ENCODE measurements at places on chromosomes 1 and 21.

DNA sequence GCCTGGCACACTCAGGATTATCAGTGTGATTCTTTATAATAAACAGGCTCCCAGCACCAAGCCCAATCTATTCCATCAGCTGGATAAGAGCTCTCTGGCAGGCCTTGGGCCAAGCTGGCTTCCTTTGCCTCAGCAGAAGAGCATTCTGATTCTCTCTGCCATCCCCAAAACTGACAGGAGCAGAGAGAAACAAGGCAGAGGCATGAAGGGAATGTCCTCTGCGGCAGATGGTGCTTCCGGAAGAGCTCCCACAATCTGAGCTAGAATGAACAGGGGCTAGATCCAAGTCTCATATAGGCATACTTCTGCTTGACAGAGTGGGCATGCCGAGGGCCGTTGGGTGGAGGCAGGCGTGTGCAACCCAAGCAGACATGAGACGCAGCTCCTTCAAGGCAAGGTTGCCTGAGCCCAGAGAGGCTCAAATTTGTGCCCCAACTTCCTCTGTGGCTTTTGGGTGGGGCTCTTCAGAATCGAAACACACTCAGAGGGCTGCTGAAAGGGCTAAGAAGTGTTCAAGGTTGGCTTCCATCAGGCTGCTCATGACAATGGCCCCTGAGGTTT is 4.0 kb downstream of the CAPN2 start:
- no peak for DNase-seq

DNA sequence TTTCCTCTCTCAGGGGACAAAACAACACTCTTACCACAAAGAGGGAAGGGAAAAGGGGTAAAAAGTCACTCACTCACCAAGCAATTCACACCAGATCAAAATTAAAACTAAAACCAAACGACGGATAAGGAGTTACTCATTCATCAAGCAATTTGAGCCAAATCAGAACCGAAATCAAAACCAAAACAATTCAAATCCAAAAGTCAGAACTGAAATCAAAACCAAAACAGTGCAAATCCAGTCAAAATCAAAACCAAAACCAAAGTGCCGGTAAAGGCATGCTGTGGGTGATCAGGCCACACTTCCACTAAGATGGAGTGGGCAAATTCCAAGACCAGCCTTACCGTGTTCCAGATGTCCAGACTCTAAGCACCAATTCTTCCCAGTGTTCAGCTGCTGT is 717.9 kb downstream of the AMY1C start:
- DNase-seq: no peak

- no peak for DNase-seq
Observed at GRCh38 chr1:201381130-201381529, 3.6 kb upstream of the TNNT2 start.

- DNase-seq: peak; percentile 32
Observed at GRCh38 chr21:45542242-45542666, at the start of gene SLC19A1. Gene SLC19A1 (minus strand): TSS chr21:45542440. CDS start chr21:45537959, 4,481 bp downstream.

DNA sequence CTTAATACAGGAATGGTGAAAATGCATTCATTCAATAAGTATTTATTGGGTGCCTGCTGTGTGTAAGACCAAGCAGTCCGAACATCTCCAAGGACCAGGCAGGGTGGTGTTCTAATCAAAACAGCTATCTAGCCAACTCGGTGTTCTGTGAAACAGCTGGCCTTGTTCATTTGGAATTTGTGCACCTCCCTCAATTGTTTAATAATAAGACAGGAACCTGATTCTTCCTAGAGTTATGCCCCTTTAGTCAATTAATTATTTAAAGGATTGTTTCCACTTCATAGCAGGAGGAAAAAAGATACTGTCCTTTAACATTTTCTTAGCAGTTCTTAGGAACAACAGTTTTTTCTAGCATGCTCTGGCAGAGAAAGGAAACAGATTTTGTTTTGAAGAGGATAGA is 30.4 kb downstream of the S100A10 start:
- DNase-seq: no peak

DNA sequence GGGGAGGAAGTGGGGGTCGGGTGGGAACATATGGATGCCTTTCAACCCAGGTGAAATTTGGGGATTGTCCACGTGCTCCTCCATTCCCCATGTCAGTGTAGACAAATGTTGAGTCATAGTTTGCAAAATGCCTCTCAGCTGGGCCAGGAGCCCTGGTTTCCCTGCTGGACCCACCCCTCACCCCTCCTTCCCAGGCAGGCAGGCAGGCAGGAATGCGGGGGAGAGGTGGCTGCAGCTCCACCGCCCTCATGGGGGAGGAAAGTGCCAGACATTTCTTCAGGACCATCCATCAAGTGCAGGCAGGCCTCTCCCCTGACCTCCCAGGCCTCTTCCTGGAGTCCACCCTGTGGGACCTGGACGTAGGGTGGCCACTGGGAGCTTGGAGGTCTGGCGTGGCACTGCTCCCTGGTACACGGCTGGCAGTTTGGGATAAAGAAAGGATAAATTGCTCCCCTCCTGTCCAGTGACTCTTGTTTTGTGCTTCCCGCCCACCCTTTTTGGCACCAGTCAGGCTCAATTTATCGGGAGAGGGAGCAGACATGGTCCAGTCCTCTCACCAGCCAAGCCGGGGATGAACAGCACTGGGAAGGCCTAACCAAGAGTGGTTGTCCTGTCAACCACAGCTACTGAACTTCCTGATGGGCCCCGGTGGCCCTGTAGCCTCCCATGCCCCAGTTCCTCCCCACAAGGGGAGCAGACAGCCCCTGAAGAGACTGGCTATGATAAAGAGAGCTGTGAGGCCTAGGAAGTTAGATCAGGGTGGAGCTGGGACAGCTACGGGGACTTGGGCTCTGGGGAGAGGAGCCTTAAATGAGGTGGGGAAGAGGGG is 18.9 kb downstream of the NPR1 start:
- no peak for DNase-seq

DNA sequence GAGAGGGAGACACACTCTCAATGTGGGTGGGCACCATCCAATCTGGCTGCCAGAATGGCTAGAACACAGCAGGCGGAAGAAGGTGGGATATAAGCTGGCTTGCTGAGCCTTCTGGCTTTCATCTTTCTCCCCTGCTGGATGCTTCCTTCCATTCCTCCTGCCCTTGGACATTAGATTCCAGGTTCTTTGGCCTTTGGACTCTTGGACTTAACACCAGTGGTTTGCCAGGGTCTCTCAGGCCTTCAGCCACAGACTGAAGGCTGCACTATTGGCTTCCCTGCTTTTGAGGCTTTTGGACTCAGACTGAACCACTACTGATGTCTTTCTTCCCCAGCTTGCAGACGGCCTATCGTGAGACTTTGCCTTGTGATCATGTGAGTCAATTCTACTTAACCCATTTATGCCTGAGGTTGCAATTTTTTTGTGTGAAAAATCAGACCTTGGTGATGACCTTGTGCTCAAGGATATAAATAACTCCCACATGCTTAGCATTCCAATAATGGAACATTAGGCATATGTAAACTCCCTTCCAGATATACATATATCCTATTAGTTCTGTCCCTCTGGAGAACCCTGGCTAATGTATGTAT is 56.7 kb upstream of the CD55 start:
- no peak for DNase-seq

DNA sequence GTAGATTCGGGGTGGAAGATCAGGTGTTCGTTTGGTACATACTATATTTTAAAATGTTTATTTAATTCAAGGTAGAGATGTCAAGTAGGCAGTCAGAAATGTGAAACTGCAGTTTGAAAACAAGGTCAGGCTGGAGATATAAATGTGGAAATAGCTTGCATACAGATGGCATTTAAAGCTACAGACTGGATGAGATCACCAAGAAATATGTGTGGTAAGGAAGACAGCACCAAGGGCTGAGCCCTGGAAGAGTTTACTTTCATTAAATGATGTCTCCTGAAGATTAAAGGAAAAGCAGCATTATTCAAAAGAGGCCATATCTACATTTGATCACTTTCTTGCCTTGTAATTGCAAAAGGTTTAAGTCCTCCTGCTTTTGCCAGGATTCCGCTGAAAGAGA is 271.3 kb downstream of the PTBP2 start:
- DNase-seq: no peak

GRCh38 chr21:41227357-41228005 is 59.5 kb downstream of the BACE2 start:
- no peak for DNase-seq

DNA sequence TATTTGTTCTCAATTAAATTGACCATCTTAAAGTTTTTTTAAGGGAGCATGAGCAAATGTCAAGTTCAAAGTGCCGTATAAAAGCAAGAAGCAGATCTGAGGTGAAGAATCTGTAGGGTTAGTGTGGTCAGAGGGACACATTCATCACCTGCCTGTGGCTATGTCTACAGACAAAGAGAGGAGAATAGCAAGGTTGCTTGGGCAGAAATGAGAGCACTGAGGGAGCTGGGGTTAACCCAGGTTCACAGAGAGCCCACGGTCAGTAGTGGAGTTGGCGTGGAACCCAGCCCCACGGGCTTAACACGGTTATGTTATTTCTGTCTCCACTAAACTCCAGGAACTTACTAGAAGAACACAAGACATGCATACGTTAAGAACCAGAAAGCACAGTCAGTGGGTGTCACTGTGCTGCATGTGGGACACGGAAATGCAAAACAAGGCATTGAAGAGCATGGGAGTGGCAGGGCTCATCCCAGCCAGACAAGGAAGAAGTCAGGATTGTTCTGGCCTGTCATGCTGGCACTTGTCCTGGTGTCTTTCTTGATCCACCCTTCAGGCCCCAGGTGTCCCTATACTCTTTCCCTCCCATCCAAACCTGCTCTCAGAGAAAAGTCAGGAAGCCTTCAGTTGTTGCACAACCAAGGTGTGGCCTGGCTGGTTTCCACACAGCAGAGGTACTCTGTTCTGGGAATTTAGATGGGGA is 95.5 kb upstream of the IVNS1ABP start:
- DNase-seq: no peak

- no peak for DNase-seq
Observed at GRCh38 chr1:202193614-202194327, at the start of gene LGR6. Gene LGR6 (plus strand): TSS chr1:202193799. CDS start chr1:202193990, 191 bp downstream.

GRCh38 chr1:113320272-113320671 is 70.0 kb upstream of the MAGI3 start:
- DNase-seq: no peak

DNA sequence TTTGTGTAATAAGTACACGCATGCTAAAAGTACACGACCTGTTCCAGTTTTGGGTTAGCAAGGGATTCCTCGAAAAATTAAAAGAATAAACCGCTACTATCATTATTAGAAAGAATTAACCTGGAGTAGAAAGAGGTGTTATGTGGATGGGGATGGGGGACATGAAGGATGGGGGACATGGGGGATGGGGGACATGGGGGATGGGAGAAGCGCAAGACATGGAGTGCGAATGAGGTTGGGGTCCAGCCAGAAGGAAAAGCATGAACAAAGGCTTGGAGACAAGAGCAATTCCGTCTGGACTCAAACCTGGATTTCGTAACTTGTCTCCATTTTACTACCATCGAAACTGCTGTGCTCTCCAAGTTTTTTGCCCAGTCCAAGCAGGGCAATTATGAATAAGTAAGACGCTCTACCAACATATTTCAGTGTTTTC is 591 bp upstream of the KDM1A start:
- DNase-seq: no peak

GRCh38 chr1:35030338-35030737 is 1.4 kb downstream of the ZMYM6 start:
- DNase-seq: no peak

DNA sequence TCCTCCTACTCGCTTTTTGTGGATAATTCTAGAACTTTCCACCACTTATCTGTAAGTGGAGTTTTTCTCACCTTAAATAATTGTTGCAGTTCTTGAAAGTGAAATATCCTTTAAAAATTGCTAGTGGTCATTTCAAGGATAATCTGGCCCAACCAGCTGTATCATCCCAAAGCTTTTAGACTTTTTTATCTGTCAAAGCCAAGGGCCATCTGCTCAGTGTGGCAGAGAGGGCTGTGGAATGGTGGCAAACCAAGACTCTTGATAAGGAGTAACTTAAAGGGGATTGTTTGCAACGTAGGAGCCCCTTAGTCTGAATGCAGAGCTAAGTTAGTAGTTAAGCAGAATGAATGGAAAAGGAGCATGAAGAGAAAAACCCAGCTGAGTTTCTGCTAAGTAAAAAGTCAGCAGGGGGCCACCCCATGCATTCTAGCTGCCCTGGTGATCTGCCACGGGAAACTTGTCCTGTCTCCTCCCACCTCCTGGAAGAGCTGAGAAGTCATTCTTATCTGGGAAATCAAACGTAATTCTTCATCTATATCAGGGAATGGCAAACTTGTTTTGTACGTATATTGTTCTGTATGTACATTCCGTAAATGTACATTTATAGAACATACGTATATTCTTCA is 169.3 kb downstream of the PRDM2 start:
- no peak for DNase-seq

DNA sequence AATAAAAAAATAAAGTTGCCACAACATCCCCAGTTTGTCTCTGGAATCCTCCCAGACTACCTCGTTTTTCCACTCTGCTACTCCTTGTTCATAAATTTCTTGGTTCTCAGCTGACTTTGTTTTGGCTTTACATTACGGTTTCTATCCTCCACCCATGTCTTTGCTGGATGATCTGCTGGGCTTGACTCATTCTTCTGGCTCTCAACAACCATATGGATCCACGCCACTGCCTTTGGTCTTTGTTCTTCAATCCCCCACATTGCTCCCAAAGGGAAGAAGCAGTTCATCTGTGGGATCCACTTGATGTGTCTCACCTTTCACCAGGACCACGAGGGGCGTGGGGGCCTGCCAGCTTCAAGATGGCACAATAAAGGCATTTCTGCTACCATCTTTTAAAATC is 67.1 kb upstream of the NBL1 start:
- DNase-seq: no peak

- DNase-seq: no peak
Observed at GRCh38 chr1:243903895-243904294, 53.9 kb upstream of the AKT3 start.

- DNase-seq: no peak
Observed at GRCh38 chr21:36010801-36011200, 49.5 kb downstream of the SETD4 start.

GRCh38 chr1:245791410-245792312 is 636.9 kb downstream of the KIF26B start:
- no peak for DNase-seq

- no peak for DNase-seq
Observed at GRCh38 chr1:202086579-202087350, 36.0 kb upstream of the GPR37L1 start.

DNA sequence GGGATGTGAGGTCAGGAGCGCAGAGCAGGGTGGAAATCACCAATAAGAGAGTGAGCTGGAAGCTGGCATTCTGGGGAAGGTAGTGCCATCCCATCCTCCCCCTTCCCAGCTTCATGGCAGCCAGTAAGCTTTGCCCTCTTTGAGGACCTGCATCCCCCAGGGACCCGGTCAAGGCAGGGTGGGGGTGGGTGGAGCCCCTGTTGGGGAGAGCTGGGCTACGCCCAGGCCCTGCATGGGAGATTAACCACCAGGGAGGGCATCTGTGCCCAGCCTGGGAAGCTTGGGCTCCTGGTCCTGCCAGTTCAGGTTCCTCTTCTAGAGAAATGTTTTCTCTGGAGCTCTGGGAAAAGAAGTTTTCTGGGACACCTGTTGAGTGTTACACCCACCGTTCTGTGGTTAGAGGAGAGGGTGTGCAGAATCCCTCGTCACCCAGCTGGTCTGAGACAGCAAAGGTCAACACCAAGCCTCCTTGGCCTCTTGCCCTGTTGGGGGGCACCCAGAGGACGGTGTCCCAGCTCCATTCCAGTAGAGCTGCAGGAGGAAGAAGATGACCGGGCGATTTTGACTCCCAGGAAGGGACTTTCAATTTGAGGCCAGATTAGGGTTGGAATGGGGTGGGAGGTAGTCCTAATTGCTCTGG is 30.1 kb upstream of the TENT5C start:
- DNase-seq: no peak

- DNase-seq: no peak
Observed at GRCh38 chr1:113747376-113747775, 11.9 kb downstream of the PHTF1 start.
